Right lung (tissue), 10 donors: ENCODE measurements at places on chromosomes 1 and 21. TPM values are rescaled to one million over a fixed set of nuclear protein-coding genes. Genes with fewer than 3 reads are reported as not detected.

RHOC gene
- 225 TPM for polyA plus RNA-seq

GCSAML gene
- polyA plus RNA-seq = 0.27 TPM

FAM110D gene
- polyA plus RNA-seq = 1.5 TPM

BNIPL gene
- polyA plus RNA-seq = 7.9 TPM

NPPA gene
- polyA plus RNA-seq = 0.64 TPM

C4BPA gene
- polyA plus RNA-seq = 0.88 TPM

NGF gene
- 0.41 TPM for polyA plus RNA-seq

SH3BP5L gene
- polyA plus RNA-seq = 27.5 TPM

LAPTM5 gene
- polyA plus RNA-seq = 25.4 TPM

KCND3 gene
- 0.49 TPM for polyA plus RNA-seq

ACTN2 gene
- polyA plus RNA-seq = 2.3 TPM

KRTAP11-1 gene
- not detected for polyA plus RNA-seq

CLCA4 gene
- polyA plus RNA-seq = not detected

VPS26C gene
- polyA plus RNA-seq = 34.0 TPM

ITGB2 gene
- polyA plus RNA-seq = 16.1 TPM

PROK1 gene
- 0.10 TPM for polyA plus RNA-seq

SETSIP gene
- polyA plus RNA-seq = 0.79 TPM

SPRR2E gene
- polyA plus RNA-seq = not detected

OLIG1 gene
- polyA plus RNA-seq = not detected

NR1I3 gene
- polyA plus RNA-seq = 0.85 TPM
